Naive thymus-derived CD4-positive, alpha-beta T cell (primary cell): ENCODE measurements at places on chromosomes 3 and 15. TPM values are rescaled to one million over a fixed set of nuclear protein-coding genes. Genes with fewer than 3 reads are reported as not detected.

The SCAANT1 gene
- total RNA-seq: not detected

DNA sequence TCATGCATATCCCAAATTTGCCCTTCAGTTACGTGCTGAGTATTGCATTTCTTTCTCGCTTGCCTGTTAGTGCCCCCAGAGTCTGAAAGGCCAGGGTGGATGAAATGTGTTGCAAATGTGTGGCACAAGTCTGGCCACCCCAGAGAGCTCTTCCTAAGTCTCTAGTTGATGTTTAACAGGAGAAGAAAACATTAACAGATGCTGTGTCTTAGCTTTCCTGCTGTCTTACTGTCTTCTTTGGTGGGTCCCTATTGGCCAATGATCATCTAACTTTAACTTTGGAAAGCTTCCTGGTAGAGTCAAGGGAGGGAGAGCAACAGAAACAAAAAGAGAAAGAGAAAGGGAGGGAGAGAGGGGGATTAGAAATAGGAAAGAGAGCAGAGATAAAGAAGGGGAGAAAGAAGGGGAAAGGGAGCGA, 76.7 kb upstream of the P3H2 start:
- no peaks in the 10 kb centered on the region for H3K36me3 ChIP-seq
- DNase-seq: no peak
- H3K27ac ChIP-seq: no peak overlapping the region
- H3K4me3 ChIP-seq: no peak overlapping the region
- H3K27me3 ChIP-seq: no peaks in the 10 kb centered on the region
- H3K4me1 ChIP-seq: no peaks in the 10 kb centered on the region

The HGD gene
- total RNA-seq: 0.38 and 0.44 TPM in 2 replicates

- H3K27ac ChIP-seq: no peak overlapping the region
- no peaks in the 10 kb centered on the region for H3K4me1 ChIP-seq
- H3K27me3 ChIP-seq: no peaks in the 10 kb centered on the region
- no peaks in the 10 kb centered on the region for H3K36me3 ChIP-seq
These were observed 169.7 kb upstream of the BFSP2 start for GRCh38 chr3:133230195-133230594.

The RBPMS2 gene
- not detected for total RNA-seq

GRCh38 chr3:77271711-77272110, 231.8 kb downstream of the ROBO2 start:
- no peak overlapping the region for H3K4me3 ChIP-seq
- H3K27me3 ChIP-seq: no peaks in the 10 kb centered on the region
- no peaks in the 10 kb centered on the region for H3K36me3 ChIP-seq
- H3K4me1 ChIP-seq: no peaks in the 10 kb centered on the region

The ATP10A gene
- total RNA-seq: 81.5 TPM

GRCh38 chr3:43764471-43764870, 73.7 kb downstream of the ABHD5 start:
- no peaks in the 10 kb centered on the region for H3K27me3 ChIP-seq
- H3K4me3 ChIP-seq: no peak overlapping the region
- H3K4me1 ChIP-seq: peaks cover 8% of the 10 kb centered on the region
- H3K36me3 ChIP-seq: no peaks in the 10 kb centered on the region
- no peak overlapping the region for H3K27ac ChIP-seq
- no peak for DNase-seq

- no peaks in the 10 kb centered on the region for H3K4me1 ChIP-seq
- no peak overlapping the region for H3K4me3 ChIP-seq
- H3K27ac ChIP-seq: no peak overlapping the region
- no peaks in the 10 kb centered on the region for H3K27me3 ChIP-seq
- H3K36me3 ChIP-seq: no peaks in the 10 kb centered on the region
These were observed 21.0 kb downstream of the FAIM start for GRCh38 chr3:138629526-138629925.

GRCh38 chr3:179969525-179969924, 67.2 kb downstream of the PEX5L start:
- H3K27me3 ChIP-seq: no peaks in the 10 kb centered on the region
- H3K4me1 ChIP-seq: no peaks in the 10 kb centered on the region
- H3K4me3 ChIP-seq: no peak overlapping the region
- no peak overlapping the region for H3K27ac ChIP-seq

DNA sequence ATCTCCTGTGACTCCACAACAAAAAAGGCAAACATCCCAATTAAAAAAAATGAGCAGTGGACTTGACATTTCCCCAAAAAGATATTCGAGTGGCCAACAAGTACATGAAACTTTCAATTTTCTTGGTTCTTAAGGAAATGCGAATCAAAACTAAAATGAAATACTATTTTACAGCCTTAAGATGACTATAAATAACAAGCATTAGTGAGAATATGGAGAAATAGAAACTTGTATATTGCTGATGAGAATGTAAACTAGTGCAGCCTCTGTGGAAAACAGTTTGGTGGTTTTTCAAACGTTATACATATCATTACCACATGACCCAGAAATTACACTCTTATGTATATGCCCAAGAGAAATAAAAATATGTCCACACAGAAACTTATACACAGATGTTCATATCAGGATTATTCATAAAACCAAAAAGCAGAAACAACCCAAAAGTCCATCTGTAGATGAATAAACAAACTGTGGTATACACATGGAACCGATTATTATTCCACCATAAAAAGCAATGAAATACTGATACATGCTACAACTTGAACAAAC, 153.2 kb upstream of the GPR149 start:
- no peak overlapping the region for H3K4me3 ChIP-seq
- H3K27ac ChIP-seq: no peak overlapping the region
- H3K36me3 ChIP-seq: no peaks in the 10 kb centered on the region
- H3K27me3 ChIP-seq: no peaks in the 10 kb centered on the region

- H3K27me3 ChIP-seq: no peaks in the 10 kb centered on the region
- no peaks in the 10 kb centered on the region for H3K4me1 ChIP-seq
- no peak overlapping the region for H3K27ac ChIP-seq
- no peaks in the 10 kb centered on the region for H3K36me3 ChIP-seq
- no peak for DNase-seq
These were observed 109.6 kb downstream of the ARRDC4 start for GRCh38 chr15:98070137-98070536.

The PLA2G4F gene
- not detected for total RNA-seq

The LRRC3B gene
- total RNA-seq: not detected
